SJCRH30 (cell line): ENCODE measurements at places on chromosomes 6 and 20. TPM values are rescaled to one million over a fixed set of nuclear protein-coding genes. Genes with fewer than 3 reads are reported as not detected.

- no peak overlapping the region for H3K4me3 ChIP-seq
- H3K36me3 ChIP-seq = no peaks in the 10 kb centered on the region
- no peak overlapping the region for H3K27ac ChIP-seq
- H3K27me3 ChIP-seq = no peaks in the 10 kb centered on the region
Observed at GRCh38 chr20:21615617-21616080, 89.8 kb upstream of the PAX1 start.

- no peaks in the 10 kb centered on the region for H3K36me3 ChIP-seq
- H3K27me3 ChIP-seq = no peaks in the 10 kb centered on the region
- DNase-seq = no peak
- H3K4me3 ChIP-seq = peak overlapping the region; percentile 65
- no peaks in the 10 kb centered on the region for H3K4me1 ChIP-seq
- H3K27ac ChIP-seq = peak overlapping the region; percentile 89
Observed at GRCh38 chr6:104955927-104956730, 778 bp upstream of the LIN28B start.

- H3K4me1 ChIP-seq = no peaks in the 10 kb centered on the region
- 0 out of 2 replicates have a peak overlapping the region, but pooled peaks have one; percentile 1 for H3K27ac ChIP-seq
- H3K27me3 ChIP-seq = no peaks in the 10 kb centered on the region
- no peak for DNase-seq
Observed at GRCh38 chr6:27891320-27891875, 20.8 kb downstream of the OR2B2 start.

DNA sequence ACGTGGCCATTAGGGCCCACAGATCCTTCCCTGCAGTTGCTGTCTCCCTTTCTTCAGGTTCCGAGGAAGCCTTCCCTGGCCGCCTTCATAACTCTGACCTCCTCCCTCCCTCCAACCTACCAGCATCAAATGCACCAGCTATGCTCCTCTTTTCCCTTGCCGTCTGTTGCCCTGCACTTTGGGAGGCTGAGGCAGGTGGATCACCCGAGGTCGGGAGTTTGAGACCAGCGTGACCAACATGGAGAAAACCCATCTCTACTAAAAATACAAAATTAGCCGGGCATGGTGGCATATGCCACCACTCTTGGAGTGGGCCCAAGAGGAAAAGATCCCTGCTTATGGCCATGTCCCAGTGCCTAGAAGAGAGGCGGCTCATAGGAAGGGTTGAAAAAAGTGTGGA lies 31.8 kb downstream of the RNASET2 start:
- H3K4me1 ChIP-seq = peaks cover 2% of the 10 kb centered on the region; the same call in 1 of the 2 replicates
- H3K27ac ChIP-seq = no peak overlapping the region
- no peaks in the 10 kb centered on the region for H3K27me3 ChIP-seq
- no peak overlapping the region for H3K4me3 ChIP-seq
- no peak for DNase-seq
- no peaks in the 10 kb centered on the region for H3K36me3 ChIP-seq

DNA sequence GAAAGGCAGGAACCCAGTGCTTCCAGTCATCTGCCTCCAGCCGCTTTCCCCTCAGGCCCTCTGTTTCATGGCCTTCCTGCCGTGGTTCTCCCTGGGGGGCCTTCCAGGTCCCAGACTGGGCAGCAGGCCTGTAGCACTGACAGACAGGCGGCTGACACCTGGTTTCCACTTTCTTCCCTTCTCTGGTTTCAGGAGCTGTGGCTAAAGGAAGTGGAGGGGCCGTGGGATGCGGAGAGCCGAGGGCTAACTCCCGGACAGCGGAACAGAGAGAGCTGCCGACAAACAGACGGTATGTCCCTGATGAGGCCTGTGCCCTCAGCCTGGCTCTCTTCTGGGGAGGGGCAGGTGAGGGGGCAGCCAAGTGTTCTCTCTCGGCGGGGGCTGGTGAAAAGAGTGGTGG lies 12.5 kb downstream of the LRRC73 start:
- DNase-seq = no peak
- no peak overlapping the region for H3K27ac ChIP-seq
- H3K27me3 ChIP-seq = no peaks in the 10 kb centered on the region
- peaks cover 28% of the 10 kb centered on the region for H3K4me1 ChIP-seq
- H3K4me3 ChIP-seq = no peak overlapping the region
- peaks cover 22% of the 10 kb centered on the region for H3K36me3 ChIP-seq

DNA sequence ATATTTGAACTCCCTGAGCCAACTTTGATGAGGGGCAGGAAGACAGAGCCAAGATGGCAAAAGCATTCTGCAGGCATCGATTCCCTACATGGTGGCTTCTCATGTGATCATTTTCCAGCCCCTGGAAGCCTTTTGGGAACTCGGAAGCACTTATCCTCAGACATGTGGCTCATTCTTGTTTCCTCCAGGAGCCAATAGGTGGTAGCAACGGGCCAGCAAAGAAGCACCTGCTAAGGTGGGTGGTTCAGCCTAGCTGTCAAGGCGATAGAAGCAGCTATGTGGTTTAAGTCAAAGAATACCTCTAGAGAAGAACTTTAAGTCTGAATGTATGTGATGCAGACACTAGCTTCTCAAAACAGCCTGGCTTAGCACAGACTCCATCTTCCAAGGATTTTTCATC lies 64.9 kb upstream of the PAX1 start:
- H3K27ac ChIP-seq = no peak overlapping the region
- no peaks in the 10 kb centered on the region for H3K36me3 ChIP-seq
- H3K4me1 ChIP-seq = no peaks in the 10 kb centered on the region
- no peak overlapping the region for H3K4me3 ChIP-seq

DNA sequence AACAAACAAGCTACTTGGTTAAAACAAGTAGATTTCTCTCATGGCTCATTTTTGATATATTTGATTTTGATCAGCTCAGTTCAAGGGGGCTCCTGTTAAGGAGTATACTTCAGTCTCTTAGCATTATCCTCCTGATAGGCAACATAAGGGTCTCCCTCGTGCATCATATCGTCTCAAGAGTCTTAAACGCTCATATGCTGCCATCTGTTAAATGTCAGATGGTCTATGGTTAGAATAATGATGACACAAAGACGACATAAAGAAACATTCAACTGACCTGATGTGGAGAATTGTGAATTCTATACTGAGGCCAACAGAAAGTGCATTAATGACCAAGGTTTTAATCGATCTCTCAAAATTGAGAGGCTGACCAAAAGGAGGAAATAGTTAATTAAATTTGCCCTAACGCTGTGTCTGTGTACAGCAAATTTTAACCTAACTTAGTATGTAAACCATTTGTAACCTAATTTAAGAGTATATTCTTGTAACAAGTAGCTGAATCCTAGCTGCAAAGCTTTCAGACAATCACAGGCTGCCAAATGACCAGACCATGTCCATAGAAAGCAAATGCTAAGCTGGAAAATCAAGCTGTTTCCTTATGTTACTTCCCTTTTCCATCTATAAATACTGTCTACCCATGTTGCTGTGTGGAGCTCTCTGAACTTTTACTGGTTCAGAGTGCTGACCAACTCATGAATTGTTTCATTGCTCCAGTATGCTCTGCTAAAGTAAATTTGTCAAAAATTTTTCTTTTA lies 1688.5 kb downstream of the GRIK2 start:
- H3K27me3 ChIP-seq = no peaks in the 10 kb centered on the region
- H3K36me3 ChIP-seq = no peaks in the 10 kb centered on the region
- H3K4me1 ChIP-seq = no peaks in the 10 kb centered on the region
- H3K27ac ChIP-seq = no peak overlapping the region
- no peak for DNase-seq
- no peak overlapping the region for H3K4me3 ChIP-seq

DNA sequence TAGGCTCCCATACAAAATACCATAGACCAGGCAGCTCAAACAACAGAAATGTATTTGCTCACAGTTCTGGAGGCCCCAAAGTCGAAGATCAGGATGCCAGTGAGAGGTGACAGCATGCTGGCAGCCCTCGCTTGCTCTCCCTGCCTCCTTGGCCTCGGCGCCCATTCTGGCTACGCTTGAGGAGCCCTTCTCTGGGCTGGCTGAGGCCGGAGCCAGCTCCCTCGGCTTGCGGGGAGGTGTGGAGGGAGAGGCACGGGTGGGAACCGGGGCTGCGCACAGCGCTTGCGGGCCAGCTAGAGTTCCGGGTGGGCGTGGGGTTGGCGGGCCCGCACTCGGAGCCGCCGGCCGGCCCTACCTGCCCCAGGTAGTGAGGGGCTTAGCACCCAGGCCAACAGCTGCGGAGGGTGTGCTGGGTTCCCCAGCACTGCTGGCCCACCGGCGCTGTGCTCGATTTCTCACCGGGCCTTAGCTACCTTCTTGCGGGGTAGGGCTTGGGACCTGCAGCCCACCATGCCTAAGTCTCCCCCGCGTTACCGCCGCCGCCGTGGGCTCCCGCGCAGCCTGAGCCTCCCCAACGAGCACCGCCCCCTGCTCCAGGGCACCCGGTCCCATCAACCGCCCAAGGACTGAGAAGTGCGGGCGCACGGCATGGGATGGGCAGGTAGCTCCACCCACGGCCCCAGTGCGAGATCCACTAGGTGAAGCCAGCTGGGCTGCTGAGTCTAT lies 32.6 kb upstream of the SERPINB9 start:
- no peak for DNase-seq
- no peak overlapping the region for H3K4me3 ChIP-seq
- no peaks in the 10 kb centered on the region for H3K27me3 ChIP-seq

DNA sequence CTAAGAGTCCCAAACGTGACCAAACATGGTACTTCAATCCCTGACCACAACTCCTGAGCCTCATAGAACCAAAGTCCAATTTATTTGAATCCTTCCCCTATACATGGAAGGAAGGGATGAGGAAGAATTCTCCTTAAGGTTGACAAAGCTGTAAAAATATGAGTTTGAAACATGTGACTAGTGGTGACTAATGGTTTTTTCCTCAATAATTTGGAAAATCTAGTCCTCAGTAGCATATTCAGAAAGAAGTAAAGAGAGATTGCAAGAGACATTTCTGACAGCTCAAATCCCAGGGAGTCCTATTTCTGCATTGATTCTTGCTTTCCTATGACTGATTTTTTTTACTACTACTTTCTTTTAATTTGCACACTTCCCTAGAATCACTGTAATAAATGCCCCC lies 443.7 kb downstream of the FRK start:
- H3K4me1 ChIP-seq = peaks cover 7% of the 10 kb centered on the region
- no peak for DNase-seq
- H3K36me3 ChIP-seq = no peaks in the 10 kb centered on the region
- H3K27ac ChIP-seq = no peak overlapping the region
- H3K27me3 ChIP-seq = no peaks in the 10 kb centered on the region

GRCh38 chr6:127481628-127482027 lies 22.4 kb upstream of the KIAA0408 start:
- no peak overlapping the region for H3K27ac ChIP-seq
- no peaks in the 10 kb centered on the region; the same call in 1 of the 2 replicates for H3K36me3 ChIP-seq
- no peaks in the 10 kb centered on the region for H3K27me3 ChIP-seq
- H3K4me1 ChIP-seq = no peaks in the 10 kb centered on the region
- H3K4me3 ChIP-seq = no peak overlapping the region

- no peaks in the 10 kb centered on the region for H3K27me3 ChIP-seq
- no peak for DNase-seq
- no peak overlapping the region for H3K4me3 ChIP-seq
Observed at GRCh38 chr6:52741872-52742271, 21.4 kb downstream of the GSTA2 start.

GRCh38 chr6:107180099-107180498 lies 64.8 kb upstream of the BEND3 start:
- H3K36me3 ChIP-seq = no peaks in the 10 kb centered on the region
- H3K4me1 ChIP-seq = no peaks in the 10 kb centered on the region
- H3K27ac ChIP-seq = no peak overlapping the region
- no peak overlapping the region for H3K4me3 ChIP-seq
- no peaks in the 10 kb centered on the region for H3K27me3 ChIP-seq
- DNase-seq = no peak

DNA sequence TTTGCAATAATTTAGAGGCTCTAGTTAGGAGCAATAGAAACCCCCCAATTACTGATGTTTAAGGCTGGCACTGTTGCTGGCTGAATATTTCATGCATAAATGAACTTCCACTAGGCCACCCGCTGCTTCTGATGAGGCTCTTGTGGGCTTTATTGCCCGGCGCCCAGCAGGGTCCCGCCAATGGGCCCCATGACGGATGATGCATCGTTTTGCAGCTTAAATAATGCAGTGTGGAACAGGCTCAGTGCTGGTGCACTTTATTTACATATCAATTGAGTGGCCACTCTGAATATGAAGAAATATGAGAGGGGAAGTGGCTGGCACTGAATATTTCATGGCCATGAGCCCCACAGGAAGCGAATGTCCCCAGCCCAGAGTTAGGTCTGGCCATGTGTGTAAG lies 155.3 kb upstream of the MAFB start:
- H3K4me1 ChIP-seq = no peaks in the 10 kb centered on the region
- H3K36me3 ChIP-seq = no peaks in the 10 kb centered on the region
- H3K4me3 ChIP-seq = no peak overlapping the region

Gene EPB41L2
- 89.3 and 95.9 TPM in 2 replicates for total RNA-seq

Gene STX11
- 16.1 and 16.6 TPM in 2 replicates for total RNA-seq

Gene GCNT2
- 0.14 and 0.28 TPM in 2 replicates for total RNA-seq

Gene ERVFRD-1
- not detected in 2 replicates for total RNA-seq

Gene PPDPF
- 149 and 171 TPM in 2 replicates for total RNA-seq
